ENCODE measurements at places on chromosomes 3 and 15.
A peak's percentile ranks its signal among the peaks of the same experiment; 100 is the strongest.

- no peak for DNase-seq
Observed at GRCh38 chr3:29382845-29383244, 102.0 kb downstream of the RBMS3 start.

DNA sequence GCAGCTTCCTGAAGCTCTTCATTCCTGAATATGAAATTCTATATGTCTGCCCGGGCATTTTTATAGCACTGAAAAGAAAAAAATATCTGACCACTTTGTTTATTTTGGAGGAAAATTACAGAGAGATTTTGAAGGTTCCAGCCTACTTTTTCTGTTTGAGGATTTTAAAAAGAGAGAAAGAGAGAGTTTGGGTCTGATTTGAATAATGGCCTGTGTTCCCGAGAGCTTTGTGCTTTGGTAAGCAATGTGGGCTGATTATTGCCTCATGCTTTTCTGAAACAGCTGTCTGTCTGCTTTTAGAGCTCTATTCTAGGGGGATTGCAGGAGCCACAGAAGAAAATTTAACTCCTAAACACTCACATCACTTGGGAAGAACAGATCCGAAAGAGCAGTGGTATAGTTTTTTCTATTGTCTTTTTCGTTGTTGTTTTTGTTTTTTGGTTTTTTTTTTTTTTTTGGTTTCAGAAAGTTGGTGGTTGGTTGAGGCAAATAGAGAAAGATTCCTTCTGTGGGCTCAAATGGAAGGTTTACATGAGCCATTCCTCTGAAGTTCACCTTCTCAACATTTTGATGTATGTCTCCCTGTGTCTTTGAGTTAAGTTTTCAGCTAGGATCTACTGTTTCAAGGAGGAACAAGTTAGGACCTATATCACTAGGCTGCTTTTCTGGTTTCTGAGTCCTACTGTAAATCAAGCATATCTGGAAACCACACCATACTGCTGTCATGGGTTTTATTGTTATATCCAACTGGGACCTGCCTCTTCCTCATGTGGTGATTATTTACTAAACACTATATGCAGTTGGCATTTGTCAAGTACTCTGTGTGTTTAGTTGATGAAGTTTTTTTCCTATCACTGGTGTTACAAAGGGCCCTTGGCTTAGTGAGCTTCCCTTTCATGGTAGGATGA, 178.9 kb downstream of the KCNMB2 start:
- no peak for DNase-seq

- DNase-seq = no peak
Observed at GRCh38 chr15:80405970-80406369, 1.8 kb downstream of the ARNT2 start.

GRCh38 chr3:157285966-157286365, 126.0 kb upstream of the CCNL1 start:
- no peak for DNase-seq

GRCh38 chr15:70810916-70811578, 42.9 kb downstream of the LARP6 start:
- no peak for DNase-seq

DNA sequence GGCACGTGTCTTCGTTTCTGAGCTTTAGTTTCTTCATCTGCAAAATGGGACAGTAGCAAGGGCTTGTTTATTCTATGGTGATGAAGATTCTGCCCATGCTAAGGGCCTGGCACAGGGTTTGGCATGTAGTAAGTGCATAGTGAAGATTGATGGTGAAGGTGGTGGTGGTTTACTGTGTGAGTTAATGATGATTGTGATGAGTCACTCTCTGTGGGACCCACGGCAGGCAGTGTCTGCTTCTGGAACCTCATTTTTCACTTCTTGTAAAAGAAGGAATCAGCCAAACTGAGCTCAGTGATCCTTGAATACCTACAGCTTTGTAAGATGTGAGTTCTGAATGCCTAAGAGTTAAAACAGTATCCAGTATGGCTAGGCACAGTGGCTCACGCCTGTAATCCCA, 86.2 kb upstream of the LRTM1 start:
- DNase-seq = no peak

DNA sequence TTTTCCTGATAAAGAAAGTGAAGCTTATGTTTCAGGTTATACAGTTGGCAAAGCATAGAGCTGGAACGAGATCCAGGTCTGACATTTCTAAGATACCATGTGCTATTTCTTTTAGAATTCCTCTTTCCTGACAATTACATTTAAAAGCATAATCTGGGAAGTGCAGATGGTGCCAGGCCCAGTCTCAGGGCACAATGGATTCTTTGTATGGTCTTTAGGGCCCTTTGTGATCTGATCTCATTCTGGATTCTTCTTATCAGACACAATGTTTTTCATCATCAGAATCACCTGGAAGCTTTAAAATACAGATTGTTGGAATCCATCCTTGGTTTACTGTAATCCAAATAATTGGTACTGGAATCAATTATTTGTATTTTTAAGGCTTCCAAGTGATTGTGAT, 18.6 kb upstream of the GLCE start:
- DNase-seq = no peak

DNA sequence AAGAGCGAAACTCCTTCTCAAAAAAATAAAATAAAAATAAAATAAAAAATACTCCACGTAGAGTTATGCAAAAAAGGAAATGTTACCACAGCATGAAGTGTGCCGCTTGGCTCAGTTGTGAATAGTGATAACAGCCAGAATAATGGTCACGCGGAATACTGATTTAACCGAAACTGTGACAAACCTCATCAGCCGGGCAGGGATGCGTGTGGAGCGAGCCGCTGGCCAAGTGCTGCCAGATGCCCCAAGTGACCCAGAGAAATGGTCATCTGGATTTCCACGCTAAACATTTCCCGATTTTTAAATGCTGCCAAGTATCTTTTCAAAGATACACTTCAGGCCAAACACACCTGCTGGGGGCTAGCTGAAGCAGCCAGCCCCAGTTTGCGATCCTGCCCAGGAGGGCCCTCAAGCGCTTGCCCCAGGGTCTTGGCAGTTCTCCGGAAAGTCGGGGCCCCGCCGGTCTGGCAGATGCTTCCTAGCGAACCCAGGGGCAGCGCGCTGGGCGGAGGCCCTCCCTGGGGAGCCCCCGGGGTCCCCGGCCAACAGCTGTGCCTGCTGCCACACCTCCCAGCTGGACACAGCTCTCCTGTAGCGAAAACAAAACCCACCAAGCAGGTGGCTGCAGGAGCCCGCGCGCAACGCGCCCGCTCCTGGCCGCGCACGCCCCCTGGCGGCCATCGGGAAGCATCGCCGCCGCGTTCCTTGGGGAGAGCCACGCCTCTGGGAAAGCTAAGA, 35.1 kb downstream of the CMTM6 start:
- peak; percentile 33 for DNase-seq

- DNase-seq = no peak
Observed at GRCh38 chr3:184164648-184165330, 9.6 kb downstream of the DVL3 start.

DNA sequence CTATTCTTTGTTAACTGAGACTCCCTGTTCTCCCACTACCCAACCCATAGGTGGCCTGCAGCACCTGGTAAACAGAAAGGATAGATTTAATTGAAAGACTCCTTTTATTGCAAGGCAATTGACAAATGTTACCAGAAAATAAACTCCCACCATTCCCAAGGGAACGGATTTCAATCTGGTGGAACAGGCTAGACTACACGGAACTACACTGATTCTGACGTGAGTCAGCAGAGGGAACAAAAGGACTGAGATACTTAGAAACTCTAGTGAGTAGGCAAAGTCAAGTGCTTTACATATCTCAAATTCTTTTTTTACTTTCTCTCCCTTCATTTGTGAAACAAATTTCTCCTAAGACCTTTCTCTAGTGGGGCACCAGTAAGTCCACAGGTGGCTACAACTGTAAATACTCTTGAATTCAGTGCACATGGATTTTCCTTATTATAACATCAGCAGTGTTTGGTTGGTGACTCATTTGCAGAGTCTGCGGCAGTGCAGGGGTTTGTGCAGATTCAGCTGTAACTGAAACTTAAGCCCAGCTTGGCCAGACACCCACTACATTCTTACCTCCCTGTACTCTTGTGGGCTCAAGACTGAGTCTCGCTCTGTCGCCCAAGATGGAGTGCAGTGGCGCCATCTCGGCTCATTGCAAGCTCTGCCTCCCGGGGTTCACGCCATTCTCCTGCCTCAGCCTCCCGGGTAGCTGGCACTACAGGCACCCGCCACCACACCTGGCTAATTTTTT, 34.3 kb upstream of the PLSCR2 start:
- DNase-seq = peak; percentile 45

DNA sequence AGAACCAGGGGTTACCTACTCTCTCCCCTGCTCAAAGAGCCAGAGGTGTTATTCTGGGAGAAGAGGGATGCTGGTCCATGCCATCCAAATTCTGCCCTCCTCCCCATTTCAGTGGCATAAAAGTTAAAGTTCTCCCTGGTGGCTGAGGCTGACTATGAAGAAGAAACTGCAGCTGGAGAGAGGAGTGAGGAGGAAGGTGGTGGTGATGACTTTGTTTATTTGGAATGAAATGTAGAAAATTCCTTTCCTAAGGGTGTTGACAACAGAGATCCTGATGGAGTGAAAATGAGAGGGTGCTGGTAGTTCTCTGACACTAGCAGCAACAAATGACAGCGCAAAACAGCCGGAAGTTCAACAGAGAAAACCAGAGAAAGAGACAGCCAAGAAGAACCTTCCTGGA, 100.4 kb downstream of the PCCB start:
- no peak for DNase-seq

- peak; percentile 72 for DNase-seq
Observed at GRCh38 chr3:46359733-46360493, 6.0 kb downstream of the CCR2 start.

DNA sequence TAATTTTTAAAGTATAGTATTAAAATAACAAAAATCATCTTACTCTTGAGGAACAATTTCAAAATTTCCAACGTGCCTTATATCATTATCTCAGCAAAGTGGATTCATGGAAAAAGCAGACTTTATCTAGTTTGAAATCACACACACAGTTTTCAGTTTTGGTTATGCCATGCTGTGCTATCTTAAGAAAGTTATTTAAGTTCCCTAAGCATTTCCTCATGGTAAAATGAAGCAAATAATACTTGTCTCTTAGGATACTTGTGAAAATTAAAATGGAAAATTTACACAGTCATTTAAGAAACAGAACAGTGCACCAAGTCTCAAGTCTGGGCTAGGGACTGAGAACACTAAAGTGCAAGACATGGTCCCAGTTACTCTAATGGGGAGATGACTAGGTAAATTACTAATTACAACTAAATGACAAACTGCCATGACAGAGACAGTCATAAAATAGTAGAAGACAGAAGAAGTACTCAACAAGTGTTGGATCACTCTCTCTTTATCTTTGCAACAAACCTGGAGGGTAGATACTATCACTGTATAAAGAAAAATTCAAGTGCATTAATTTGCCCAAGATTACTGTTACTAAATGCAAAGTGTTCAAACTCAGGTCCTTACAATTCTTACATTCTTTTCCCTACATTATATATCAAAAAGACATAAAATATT, 44.8 kb downstream of the DMXL2 start:
- DNase-seq = no peak

GRCh38 chr3:116492379-116492778, 47.1 kb upstream of the LSAMP start:
- no peak for DNase-seq

- DNase-seq = no peak
Observed at GRCh38 chr3:144645300-144645699, 673.7 kb downstream of the DIPK2A start.

DNA sequence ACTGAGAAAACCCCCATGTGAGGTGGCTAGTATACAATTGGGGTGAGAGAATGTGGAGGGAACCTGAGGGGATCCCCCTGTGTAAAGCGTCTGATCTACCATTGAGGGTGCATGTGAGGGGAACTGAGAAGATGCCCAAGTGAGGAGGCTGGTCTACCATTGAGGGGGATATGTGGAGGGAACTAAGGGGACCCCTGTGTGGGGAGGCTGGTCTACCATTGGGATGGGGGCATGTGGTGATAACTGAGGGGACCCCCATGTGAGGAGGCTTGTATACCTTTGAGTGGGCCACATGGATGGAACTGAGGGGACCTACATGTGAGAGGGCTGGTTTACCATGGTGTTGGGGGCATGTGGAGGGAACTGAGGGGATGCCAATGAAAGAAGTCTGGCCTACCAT, 160.8 kb downstream of the FBLN2 start:
- no peak for DNase-seq

DNA sequence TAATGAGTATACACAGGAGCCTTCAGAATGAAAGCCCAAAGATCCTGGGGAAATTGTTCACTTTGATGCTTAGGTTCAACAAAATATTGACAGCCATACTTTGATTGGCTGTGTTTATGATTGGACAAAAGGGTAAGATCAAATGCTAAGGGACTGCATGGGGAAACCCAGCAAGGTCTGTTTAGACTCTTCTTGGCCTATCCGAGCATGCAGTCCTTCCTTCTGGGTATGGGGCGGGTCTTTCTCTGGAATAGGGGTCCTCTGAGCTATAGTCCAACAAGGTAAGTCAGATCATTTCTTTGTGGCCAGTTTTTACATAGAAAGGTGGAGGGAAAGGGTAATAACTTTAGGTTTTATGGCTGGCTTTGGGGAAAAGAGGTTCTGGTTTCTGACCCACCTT, 52.9 kb upstream of the ACKR4 start:
- no peak for DNase-seq

GRCh38 chr3:177026505-177027277, 170.6 kb downstream of the TBL1XR1 start:
- no peak for DNase-seq

- DNase-seq = no peak
Observed at GRCh38 chr15:83088876-83089275, 18.6 kb upstream of the TM6SF1 start.

- no peak for DNase-seq
Observed at GRCh38 chr3:138861798-138862197, 27.1 kb upstream of the PIK3CB start.

- no peak for DNase-seq
Observed at GRCh38 chr15:77538027-77538451, 94.7 kb downstream of the LINGO1 start.

GRCh38 chr3:167820102-167820865, 84.8 kb downstream of the SERPINI1 start:
- no peak for DNase-seq

DNA sequence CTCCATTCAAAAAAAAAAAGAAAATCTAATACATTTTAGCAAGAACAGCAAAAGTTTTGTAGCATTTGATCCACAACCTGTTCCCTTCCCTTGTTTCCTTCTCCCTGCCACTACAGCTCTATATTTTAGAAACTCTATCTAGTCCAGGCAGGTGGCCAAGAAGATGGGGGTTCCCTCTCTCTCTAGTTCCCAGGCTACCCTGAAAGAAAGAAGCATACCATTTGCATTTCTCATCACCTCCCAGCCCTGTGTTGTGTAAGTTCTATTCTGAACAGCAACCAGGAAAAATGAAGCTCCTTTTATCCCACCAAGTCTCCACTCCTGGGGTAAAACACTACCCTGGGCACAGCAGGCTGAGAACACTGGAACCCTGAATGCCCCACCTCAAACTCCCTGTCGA, 100.0 kb downstream of the PCCB start:
- no peak for DNase-seq

DNA sequence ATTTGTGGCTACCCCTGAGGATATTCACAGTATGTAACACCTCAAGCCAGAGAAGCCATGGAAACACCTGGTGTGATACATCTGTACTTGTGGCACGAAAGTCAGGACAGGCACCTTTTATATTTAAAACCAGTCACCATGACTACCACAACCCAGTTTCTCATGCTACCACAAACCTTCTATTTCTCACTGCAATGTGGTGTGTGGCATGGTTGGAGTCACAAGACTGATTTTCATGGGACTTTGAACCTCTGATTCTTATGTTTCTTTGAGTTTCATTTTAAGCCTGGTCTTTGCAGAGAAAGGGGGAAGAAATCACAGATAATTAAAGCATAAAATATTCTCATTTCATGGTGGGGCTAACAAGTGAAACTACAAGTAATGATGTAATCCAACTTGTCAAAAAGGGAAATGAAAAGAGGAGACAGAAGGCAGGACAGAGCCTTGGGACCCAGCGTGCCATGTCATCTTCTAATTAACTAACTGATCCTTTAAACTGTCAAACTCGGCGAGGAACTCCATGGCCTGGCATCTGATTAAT, 175.9 kb downstream of the PDZRN3 start:
- DNase-seq = no peak

All from NCI-H748 treated with DMSO at 0.1 percent for 48 hours (cell line).